Activated CD8-positive, alpha-beta memory T cell treated with anti-CD3 and anti-CD28 coated beads for 4 hours (primary cell): ENCODE measurements at places on chromosomes 6 and 20.

GRCh38 chr6:77461796-77462195, 1.5 kb downstream of the HTR1B start:
- DNase-seq: no peak

DNA sequence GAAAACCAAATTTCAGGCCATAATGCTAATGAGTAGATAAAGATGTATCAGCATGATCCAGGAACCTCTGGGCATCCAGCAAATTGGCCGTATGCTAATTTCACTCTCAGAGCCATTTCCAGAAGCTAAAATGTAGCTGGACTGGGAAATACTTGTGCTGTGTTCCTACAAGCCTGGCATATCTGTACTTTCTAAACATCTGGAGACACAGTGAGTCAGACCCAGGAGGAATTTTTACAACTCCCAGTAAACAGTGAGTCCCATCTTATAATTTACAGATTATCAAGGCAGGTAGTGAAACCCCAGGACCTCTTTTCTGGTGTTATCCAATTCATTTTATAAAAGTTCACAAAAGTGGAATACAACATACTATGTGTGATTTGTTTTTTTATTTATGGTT, 683.0 kb upstream of the ADGRB3 start:
- DNase-seq: no peak

GRCh38 chr6:152673236-152673635, 24.5 kb upstream of the MYCT1 start:
- DNase-seq: no peak

DNA sequence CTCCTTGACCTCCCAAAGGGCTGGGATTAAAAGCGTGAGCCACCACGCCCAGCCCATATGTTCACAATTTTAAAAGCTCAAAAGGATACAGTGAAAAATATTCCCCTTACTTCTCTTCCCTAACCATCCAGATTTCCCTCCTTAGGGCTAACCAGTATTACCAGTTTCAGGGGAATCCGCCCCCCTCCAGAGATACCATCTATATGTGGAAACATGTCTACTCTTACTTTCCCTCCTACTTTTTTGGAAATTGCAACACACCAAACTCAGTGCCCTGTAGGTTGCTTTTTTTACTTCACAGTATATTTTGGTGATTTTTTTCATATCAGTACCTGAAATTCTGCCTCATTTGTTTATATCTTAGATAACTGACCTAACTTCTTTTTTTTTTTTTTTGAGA, 6.9 kb upstream of the RPL10A start:
- no peak for DNase-seq

DNA sequence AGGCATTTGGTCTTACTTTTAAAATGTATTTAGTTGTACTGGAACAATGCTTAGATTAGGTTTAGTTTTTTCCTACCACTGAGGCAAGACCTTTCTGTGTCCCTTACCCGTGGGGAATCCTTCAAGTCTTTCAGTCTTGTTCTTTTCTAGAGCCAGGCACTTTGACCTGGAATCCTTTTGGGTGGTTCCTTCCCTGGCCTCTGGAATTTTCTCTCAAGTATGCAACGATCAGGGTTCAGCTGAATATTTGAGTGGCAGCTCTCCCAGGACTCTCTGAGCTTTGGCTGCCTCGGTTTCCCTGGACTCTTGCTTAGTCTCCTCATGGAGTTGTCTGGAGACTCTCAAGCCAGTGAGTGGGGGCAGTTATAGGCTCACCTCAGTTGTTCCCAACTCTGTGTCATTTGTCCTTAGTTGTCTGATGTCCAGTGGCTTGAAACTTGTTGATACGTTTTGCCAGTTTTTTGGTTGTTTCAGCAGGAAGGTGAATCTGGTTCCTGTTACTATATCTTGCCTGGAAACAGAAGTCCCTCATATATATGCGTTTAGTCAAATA, 118.1 kb downstream of the QKI start:
- no peak for DNase-seq

- DNase-seq: no peak
Observed at GRCh38 chr6:1136415-1136774, 175.5 kb upstream of the FOXQ1 start.

DNA sequence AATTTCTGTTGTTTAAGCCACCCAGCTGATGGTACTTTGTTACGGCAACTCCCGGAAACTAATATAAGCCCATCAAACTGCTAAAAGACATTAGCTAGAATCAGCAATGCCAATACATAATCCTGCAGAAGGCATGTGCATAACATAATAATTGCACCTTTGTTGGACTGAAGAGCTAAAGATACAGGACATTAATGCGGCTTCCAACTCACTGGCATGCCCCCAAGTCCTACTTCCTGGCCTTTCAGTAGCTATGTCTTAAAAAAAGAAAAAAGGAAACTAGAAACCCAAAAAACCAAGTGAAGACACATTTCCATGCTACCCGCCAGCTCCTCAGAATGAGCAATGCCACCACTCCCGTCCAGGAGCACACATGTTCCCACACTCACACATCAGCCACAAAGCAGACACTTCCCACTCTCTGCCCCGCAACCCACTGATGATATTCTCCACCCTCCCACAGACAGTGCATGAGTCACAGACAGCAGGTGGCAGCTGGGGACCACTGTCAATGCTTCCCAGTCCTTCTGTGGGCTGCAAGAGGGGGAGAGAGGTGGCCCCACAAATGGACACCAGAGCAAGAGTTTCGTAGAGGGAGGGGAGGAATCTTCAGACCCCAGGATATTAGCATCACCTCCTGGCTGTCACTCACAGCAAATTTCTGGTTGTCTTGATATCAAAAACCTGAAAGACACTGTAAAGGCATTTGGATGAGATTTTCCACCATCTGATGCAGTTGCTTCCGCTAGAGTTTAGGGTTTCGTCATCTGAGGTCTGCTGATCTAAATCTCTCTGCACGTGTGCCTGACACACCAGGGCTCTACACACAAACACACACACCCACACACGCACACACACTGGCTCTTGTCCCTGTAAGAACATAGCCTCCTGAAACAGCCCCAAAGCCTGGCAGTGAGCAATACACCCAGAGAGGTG, 32.8 kb downstream of the GFOD1 start:
- peak; percentile 72 for DNase-seq

DNA sequence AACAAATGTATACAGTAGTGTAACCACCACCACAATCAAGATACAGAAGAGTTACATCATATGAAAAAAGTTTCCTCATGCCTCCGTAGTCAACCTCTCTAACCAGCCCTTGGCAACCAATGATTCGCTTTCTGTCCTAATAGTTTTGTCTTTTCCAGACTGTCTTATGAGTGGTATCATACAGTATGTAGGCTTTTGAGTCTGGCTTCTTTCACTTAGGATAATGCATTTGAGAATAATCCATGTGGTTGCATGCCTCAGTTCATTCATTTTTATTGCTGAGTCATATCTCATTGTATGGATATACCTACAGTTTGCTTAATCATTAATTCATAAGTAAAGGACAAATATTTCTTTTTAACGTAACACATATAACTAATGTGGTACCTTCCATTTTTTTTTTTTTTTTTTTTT, 86.4 kb upstream of the RIPOR2 start:
- DNase-seq: no peak

- no peak for DNase-seq
Observed at GRCh38 chr20:20373091-20373571, 5.2 kb downstream of the INSM1 start.

DNA sequence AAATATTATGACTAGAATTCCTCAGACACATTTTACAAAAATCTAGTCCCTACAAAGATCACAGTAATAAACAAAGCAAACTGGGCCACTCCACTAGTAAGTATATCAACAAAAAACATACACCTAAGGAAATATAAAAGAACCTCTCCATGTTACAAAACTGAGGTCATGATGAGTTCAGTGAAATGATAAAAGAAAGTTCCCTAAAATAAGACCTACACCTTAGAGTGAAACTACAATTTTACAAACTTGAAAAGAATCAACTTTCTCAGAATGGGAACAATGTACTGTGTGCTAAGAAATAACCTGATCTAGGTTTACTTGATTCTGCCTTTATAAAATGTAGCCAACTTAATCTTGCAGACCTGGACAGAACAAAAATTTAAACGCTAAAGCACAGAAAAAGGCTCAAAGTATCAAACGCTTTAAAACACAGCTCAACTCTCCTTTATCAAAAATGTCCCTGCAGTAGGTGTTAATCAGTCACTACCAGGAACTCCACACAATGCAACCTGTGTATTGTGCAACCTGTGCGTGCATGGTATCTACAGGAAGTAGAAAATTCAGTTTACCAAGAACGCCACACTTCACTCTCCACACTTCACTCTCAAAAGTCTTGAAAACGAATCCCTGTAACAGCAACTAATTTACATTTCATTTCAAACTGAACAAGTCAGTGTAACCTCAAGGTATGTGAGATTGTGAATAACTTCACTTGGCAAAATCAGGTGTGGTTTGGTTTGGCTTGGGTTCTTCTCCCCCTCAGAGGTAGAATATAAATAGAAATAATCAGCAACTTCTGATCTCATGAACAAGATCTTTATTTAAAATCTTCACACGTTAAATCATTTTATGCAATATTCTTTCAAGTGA, 1.8 kb downstream of the RALGAPA2 start:
- no peak for DNase-seq

GRCh38 chr20:6122873-6123648, at the start of gene FERMT1:
Gene FERMT1 (minus strand): TSS chr20:6123030. CDS start chr20:6119554, 3,476 bp downstream.
- no peak for DNase-seq

DNA sequence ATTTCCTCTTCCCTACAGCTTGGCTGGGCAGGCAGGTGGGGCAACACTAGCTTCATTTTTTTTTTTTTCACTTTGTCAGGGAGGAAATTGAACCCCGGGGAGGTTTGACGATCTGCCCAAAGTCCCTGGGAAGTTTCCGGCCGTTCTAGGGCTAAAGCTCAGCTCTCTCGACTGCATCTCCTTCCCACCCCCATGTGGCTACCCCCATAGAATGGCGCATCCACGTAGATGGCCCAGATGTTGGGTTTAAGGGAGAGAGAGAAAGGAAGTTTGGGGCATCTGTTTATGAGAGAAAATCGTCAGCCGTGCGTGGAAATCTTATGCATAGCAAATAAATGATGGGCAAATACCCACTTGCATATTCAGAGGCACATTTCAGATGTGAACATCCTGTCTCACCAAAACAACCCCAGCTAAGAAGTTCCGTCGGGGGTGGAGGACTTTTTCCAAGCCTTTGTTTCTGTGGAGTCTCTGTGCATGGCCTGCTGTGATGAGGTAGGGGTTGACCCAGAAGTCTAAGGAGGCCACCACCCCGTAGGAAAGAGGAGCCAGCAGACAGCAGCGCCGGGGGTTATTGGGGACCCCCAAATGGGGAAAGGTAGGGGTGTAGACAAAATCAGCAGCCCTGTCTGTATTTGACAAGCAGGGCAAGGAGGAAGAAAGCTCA, 40.5 kb upstream of the ZNF831 start:
- DNase-seq: peak; percentile 19

DNA sequence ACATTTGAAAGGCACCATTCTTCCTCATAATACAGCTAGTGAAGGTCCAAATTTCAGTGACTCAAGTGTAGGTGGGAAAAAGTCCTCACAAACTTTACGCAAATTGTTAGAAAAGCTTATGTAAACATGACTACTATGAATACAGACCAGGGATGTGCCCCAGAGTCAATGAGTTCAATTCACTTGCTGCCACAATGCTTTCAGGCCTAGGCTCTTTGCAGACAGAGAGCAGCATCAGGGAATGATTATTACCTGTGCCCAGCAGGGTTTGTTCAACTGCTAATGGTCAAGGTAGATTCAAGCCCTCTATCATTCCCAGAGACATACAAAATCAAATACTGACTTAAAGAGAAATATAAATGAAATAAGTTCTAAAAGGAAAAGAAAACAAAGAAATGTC, 84.0 kb downstream of the LAMA2 start:
- no peak for DNase-seq

- DNase-seq: no peak
Observed at GRCh38 chr6:109255946-109256640, 126.2 kb downstream of the CD164 start.
